ENCODE measurements at places on chromosomes 5 and 9. TPM values are rescaled to one million over a fixed set of nuclear protein-coding genes. Genes with fewer than 3 reads are reported as not detected.
A peak's percentile ranks its signal among the peaks of the same experiment; 100 is the strongest.

DNA sequence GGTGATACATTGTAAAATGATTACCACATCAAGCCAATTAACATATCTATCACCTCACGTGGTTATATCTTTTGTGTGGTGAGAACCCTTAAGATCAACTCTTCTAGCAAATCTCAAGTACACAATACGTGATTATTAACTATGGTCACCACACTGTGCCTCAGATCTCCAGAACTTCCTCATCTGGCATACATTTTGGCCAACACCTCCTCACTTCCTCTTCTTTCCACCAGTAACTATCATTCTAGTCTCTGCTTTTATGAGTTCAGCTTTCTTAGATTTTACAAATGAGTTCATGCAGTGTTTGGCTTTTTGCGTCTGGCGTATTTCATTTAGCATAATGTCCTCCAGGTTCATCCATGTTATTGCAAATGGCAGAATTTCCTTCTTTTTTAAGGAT is 35.8 kb downstream of the PRKACG start:
- DNase-seq: no peak

The SHROOM1 gene
- total RNA-seq: 0.89 TPM

DNA sequence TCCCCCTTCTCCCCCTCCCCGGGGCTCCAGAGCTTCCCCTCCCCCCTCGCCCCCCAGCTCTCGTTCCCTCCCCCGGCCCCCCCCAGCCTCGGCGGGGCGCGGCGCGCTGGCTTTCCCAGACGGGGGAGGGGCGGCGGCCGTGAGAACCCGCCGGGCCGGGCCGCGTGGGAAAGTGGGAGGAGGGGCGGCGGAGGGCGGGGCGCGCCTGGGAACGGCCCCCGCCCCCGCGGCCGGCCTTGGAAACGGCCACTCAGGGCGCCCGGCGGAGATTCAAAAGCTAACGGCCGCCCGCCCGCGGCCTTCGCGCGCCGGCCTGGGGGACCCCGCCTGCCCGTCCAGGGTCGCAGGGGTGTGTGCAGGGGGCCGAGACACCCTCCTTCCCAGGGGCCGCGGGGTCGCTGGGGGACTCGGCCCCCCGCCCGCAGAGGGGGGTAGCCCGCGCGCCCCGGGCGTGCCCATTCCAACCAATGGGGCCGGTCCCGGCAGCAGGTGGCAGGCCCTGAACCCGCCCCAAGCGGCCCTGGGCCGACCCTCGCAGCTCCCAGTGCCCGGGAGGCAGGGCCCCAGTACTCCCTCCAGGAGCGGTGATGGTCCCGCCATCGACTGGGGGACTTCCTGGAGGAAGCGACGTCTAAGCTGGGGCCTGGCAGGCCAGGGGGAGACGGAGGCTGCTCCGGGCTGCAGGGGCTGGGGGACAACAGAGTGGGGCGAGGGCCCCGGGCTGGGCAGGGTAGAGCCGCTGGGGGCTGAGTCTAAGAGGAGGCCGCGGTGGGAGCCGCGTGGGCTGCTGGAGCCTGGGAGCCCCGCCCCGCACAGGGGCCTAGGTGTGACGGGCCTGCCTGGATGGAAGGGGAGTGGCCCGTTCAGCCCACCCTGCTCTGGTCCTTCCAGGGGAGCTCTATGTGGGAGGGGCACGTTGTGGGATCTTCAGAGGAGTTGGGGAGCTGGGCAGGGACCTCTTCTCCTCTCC is 14.2 kb upstream of the NRARP start:
- DNase-seq: peak; percentile 43

GRCh38 chr5:150120062-150120441 is 33.7 kb upstream of the CSF1R start:
- no peak for DNase-seq

DNA sequence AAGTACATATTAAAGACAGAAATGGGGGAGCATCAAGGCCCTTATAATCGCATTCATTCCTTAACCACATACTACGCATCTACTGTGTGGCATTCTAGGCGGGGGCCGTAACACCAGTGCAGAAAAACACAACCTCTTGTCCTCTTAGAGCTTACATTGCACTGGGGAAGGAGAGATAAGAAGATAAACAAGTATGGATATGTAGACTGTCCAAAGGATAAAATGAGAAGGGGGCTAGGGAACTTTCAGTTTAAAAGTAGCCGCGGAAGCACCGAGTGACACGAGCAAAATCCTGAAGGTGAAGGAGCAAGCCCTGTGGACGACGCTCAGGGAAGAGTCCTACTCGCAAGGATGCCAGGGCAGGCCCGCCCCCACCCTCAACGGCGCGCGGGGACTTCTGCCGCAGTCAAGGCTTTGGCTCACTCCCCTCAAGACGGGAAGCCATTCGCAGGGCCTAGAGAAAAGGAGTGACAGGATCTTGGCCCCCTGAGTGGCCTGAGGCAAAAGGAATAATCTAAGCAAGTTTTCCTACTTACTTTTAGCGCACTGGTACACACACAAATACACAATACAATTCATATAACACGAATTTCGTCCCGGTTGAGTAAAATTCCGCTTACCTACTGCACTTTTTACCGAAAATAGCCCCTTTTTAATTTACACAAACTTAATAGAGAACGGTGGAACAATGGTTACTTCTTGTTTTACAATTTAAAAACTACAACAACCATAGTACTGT is 1.3 kb upstream of the NIPBL start:
- peak; percentile 73 for DNase-seq

DNA sequence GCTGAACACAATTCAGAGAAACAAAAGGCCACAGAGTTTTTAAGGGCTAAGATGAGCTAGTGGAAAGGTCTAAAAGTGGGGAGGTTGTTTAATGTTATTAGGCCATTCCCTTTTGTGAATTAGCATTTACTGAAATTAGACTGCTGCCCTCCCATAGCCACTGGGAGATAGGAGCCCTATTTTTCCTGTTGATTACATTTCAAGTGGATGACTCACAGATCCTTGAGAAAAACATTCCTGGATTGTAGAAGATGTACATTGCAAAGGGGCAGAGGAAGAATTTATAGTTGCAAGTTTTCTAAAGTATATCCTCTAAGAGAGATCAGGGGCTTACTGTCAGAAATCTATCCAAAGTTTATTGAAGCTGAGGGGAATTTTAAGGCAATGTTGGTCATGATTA is 367.1 kb upstream of the IZUMO3 start:
- no peak for DNase-seq

- DNase-seq: no peak
Measured at GRCh38 chr5:17463653-17464052, 34.4 kb upstream of the TAF11L2 start.

The LPAR1 gene
- not detected for total RNA-seq

GRCh38 chr9:98875536-98875935 is 68.1 kb downstream of the GALNT12 start:
- no peak for DNase-seq

The SLC4A9 gene
- total RNA-seq: 0.21 TPM

DNA sequence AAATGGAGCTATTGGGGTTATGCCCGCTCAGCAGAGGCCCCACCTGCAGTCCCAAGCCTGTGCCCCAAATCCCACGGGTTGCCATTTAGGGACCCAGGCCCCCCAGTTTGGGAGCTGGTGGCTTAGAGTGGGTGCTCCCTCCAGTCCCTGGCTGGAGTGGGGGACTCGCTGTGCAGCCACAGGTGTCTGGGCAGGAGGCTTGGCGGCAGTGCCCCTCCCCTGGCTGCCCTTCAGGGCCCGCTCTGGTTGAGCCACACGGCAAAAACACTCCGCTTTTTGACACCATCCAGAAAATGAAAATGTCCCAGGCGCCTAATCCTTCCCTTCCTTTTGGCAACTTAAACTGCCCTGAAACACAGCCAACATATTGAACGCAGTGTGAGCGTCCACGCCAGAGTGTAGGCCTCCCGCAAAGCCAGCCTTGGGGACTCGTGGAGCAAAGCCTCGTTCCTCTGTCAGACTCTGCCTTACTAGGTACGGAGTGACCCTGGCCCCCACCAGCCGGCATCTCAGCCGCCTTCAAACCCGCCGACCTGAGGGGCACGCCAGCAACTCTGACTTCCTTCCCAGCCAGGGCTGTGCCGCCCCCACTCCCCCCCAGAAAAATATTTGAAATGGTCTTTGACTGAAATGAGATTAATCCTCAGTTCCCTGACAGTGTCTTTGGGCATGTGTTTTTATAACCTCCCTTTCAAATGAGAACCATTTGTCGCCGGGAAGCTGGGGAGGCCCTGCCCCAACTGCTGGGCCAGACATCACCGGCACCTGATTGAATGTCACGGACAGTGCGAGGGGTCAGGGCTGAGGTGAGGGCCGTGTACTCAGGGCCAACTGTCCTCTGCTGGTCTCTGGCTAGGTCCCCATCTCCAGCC is 98.5 kb upstream of the LMX1B start:
- no peak for DNase-seq
